ENCODE measurements at places on chromosomes 7 and 10. TPM values are rescaled to one million over a fixed set of nuclear protein-coding genes. Genes with fewer than 3 reads are reported as not detected.

GRCh38 chr10:97083228-97083829, 102.4 kb downstream of the SLIT1 start:
- H3K36me3 ChIP-seq: no peaks in the 10 kb centered on the region
- no peak overlapping the region for H3K27ac ChIP-seq
- no peaks in the 10 kb centered on the region for H3K4me1 ChIP-seq
- DNase-seq: no peak
- no peaks in the 10 kb centered on the region for H3K27me3 ChIP-seq
- no peak overlapping the region for H3K4me3 ChIP-seq

GRCh38 chr7:129969881-129970446, 17.2 kb upstream of the UBE2H start:
- no peaks in the 10 kb centered on the region for H3K36me3 ChIP-seq
- peak overlapping the region; percentile 91 for H3K27ac ChIP-seq
- DNase-seq: peak; percentile 10
- no peak overlapping the region for H3K4me3 ChIP-seq
- peaks cover 14% of the 10 kb centered on the region for H3K4me1 ChIP-seq

The SYT15B gene
- total RNA-seq: 1.0 TPM

GRCh38 chr10:77405771-77406241, 231.8 kb downstream of the KCNMA1 start:
- DNase-seq: no peak
- H3K27me3 ChIP-seq: peaks cover 6% of the 10 kb centered on the region
- peaks cover 3% of the 10 kb centered on the region for H3K36me3 ChIP-seq

The TFPI2 gene
- 0.95 TPM for total RNA-seq

The CPVL gene
- total RNA-seq: 3.9 TPM

- H3K4me1 ChIP-seq: no peaks in the 10 kb centered on the region
- H3K36me3 ChIP-seq: peaks cover 10% of the 10 kb centered on the region
- H3K4me3 ChIP-seq: no peak overlapping the region
- H3K27ac ChIP-seq: no peak overlapping the region
- H3K27me3 ChIP-seq: no peaks in the 10 kb centered on the region
These were observed 91.8 kb downstream of the ARHGAP12 start for GRCh38 chr10:31836569-31837406.

DNA sequence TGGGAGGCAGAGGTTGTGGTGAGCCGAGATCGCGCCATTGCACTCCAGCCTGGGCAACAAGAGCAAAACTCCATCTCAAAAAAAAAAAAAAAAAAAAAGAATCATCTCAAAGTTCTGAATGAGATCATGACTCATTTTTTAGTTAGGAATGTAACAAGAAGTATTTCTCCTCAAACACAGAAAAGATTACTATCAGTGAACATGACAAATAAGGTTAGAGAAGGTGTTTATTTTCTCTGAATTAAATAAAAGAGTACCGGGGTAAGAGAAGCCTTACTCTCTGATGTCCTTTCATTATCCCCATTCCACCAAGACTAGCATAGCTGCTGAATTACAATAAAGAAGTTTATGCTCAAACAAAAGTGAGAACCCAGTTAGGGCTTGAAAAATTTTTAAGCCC, 50.1 kb downstream of the IPMK start:
- H3K4me1 ChIP-seq: no peaks in the 10 kb centered on the region
- H3K27me3 ChIP-seq: no peaks in the 10 kb centered on the region
- H3K27ac ChIP-seq: no peak overlapping the region
- H3K4me3 ChIP-seq: no peak overlapping the region
- no peaks in the 10 kb centered on the region for H3K36me3 ChIP-seq
- no peak for DNase-seq

DNA sequence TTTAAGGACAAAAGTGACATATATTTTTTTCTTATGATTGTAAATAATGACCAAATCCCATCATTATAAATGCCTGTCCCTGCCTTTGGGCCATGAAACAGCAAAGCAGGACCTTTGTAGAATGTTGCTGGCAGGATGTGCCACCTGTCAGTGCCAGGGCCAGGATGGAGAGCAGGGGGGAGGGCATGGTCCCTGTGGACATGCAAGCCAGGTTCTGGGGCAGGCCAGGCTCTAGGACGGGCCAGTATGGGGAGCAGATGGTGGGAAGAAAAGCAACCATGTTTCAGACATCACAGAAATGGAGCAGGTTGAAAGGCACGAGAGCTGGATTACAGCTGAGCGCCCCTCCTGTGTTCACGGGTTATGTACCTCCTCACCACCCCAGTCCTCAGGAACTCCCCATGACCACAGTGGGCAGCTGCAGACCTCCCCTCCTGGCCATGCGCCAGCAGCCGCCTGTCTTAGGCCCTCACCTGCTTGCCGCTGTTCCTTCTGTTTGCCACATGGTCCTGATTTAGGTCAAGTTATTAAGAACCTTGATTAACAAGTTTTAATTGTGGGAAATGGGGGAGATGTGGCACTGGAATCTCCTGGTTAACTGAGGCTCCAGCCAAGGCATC, 210.4 kb downstream of the PAXIP1 start:
- no peak overlapping the region for H3K4me3 ChIP-seq
- no peaks in the 10 kb centered on the region for H3K4me1 ChIP-seq
- no peak for DNase-seq
- H3K27ac ChIP-seq: no peak overlapping the region
- H3K36me3 ChIP-seq: no peaks in the 10 kb centered on the region

The ABCF2 gene
- 43.7 TPM for total RNA-seq

The CYP2C8 gene
- 0.61 TPM for total RNA-seq

GRCh38 chr10:118720685-118721538, 33.9 kb downstream of the CACUL1 start:
- no peak overlapping the region for H3K27ac ChIP-seq
- H3K27me3 ChIP-seq: no peaks in the 10 kb centered on the region
- no peak overlapping the region for H3K4me3 ChIP-seq
- H3K36me3 ChIP-seq: no peaks in the 10 kb centered on the region

The CDH23 gene
- 0.88 TPM for total RNA-seq

- H3K4me1 ChIP-seq: peaks cover 6% of the 10 kb centered on the region
- DNase-seq: no peak
- no peak overlapping the region for H3K4me3 ChIP-seq
- H3K27me3 ChIP-seq: no peaks in the 10 kb centered on the region
- H3K27ac ChIP-seq: no peak overlapping the region
- H3K36me3 ChIP-seq: no peaks in the 10 kb centered on the region
These were observed 5.5 kb upstream of the H2AZ2 start for GRCh38 chr7:44853391-44853790.

DNA sequence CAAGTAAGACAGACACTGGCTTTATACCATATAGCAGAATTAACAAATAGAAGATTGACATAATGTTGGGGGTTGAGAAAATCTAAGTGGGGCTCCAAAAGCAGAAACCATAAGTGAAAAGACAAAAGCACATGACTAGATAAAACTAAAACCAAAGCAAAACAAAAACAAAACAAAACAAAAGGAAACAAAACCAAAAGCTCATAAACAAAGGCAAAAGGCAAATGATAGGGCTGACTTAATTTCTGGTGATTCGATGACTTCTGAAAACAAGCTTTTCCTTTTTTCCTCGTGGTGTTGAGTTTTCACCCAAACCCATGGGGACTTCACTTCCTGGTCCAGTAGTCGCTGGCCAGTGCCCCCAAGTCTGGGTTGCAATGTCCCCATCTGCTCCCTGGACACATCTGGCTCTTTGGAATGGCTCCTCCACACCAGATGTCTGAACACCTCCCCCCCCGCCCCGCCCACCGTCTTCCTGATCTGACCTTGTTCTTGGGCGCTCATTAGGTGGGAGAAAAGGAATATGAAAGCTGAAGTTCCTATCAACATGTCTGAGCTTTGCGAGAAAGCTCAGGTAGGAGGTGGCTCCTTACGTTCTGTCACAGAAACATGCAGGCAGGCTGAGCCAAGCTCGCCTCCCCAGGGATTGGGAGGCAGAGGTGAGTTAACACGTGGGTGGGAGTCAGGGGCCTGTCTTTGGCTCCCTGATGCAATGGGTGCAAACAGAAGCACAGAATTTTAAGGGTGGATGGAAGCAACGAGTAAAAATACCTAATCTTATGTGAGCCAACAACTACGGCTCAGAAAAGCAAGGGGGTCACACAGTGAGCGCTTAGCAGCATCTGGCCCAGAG, 121.0 kb downstream of the NEURL1 start:
- H3K36me3 ChIP-seq: peaks cover 100% of the 10 kb centered on the region
- no peak overlapping the region for H3K4me3 ChIP-seq

Measured in esophagus squamous epithelium (tissue), 5 donors.